ENCODE measurements at places on chromosomes 12 and 14. TPM values are rescaled to one million over a fixed set of nuclear protein-coding genes. Genes with fewer than 3 reads are reported as not detected.

Gene SYNE3
- total RNA-seq: 7.3 TPM

Gene SLC38A4
- total RNA-seq: 2.0 TPM

Gene MEG3
- total RNA-seq: 537 TPM

GRCh38 chr12:659090-659683 lies 4.1 kb downstream of the NINJ2 start:
- DNase-seq: no peak

DNA sequence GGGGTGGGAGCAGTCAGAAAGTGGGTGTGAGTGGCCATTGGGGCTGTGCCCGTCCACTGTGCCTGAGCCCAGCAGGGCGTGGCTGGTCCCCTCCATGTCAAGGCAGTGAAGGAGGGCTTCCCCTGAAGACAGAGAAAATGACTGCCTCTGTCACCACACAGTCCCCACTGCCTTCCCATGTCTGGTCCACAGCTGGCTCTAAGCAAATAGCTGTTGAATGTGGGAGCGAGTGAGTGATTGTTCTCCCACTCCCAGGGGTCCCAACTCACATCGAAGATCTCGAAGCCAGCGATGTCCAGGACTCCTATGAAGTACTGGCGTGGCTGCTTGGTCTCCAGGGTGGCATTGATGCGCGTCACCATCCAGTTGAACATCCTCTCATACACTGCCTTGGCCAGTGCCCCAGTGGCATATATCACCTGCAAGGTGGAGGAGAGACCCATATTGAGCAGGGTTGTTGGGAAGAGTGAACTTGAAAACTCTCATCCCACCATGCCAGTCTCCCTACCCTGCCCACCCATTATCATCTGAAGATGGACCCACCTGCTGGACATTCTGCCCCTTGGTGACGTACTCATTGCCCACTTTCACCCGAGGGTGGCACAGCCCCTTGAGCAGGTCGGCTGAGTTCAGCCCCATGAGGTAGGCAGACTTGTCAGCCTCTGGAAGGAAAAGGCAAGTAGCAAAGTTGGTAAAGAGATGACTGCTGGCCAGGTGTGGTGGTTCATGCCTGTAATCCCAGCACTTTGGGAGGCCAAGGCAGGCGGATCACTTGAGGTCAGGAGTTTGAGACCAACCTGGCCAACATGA lies 6.6 kb downstream of the MYH7 start:
- DNase-seq: no peak

DNA sequence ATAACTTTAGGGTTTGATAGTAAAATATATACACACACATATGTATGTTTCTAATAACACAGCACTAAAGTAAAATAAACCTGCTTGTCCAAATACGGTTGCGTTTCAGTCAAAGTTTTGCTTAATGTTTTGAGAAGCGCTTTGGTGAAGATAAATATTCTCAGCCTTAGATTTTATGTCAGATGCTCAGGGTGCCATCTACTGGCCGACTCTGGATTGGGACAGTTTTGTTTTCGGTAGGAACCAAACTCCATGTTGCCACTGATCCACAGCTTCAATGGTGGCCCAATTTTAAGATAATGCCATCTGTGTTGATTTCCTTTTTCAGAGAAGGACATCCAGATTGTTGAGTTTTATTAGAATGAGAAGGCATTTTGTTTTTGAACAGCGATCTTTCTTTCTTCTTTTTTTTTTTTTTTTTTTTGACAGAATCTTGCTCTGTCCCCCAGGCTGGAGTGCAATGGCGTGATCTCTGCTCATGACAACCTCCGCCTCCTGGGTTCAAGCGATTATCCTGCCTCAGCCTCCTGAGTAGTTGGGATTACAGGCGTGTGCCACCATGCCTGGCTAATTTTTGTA lies 43.1 kb downstream of the LLPH start:
- peak; percentile 59 for DNase-seq

DNA sequence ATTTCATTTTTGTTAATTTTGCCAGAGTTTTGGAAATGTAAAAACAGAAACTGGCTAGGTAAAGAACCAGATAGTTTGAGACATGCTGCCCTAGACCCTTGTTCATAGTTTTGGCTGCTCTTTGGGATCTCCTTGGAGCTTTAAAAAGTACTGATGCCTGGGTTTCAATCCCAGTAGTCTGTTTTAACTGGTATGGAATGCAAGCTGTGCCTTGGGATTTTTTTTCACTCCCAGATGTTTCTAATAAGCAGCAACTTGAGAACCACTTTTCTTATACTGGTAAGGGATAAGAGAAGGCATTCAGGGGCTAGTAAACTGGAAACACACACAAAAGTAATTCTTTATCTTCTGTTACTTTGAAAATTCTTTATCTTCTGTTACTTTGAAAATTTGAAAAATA lies 18.8 kb downstream of the SLC35F4 start:
- DNase-seq: no peak

DNA sequence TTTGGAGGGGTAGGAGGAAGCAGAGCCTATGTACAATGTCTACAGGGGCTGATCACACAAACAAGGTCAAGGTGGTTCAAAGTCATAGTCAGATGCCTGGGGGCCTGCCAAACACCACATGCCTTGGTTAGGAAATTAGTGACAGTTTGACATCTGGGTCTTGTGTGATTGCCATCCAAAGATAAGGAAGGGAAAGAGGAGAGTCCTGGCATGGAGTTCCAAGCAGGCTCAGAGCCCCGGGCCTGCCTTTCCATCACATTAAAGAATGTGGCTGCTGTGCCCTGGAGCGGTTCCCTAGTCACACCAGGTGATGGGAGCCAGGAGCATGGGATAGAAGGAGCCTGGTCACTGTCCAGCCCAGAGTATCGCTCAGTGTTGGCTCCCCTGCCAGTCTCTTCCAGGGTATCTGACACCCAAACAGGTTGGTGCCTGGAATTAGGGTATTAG lies 53.6 kb upstream of the BCL2L14 start:
- no peak for DNase-seq

DNA sequence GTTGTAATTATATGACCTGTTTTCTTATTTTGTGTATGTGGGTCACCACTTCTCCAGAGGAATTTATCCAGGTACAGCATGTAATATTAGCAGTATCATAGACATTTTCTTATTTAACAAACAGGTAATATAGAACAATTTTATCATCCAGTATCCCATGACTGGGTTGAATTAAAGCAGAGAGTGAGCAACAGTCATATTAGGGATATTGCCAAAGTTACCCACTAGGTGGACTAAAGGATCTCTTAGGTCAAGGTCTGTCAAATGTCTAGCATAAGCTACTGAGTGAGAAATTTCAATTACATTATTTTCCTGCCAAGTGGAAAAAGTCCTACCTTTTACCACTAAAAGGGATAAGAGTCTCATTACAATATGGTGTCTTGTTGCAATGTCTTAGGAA lies 62.1 kb upstream of the TRIM9 start:
- DNase-seq: no peak
